ENCODE measurements at places on chromosomes 6 and 20.

DNA sequence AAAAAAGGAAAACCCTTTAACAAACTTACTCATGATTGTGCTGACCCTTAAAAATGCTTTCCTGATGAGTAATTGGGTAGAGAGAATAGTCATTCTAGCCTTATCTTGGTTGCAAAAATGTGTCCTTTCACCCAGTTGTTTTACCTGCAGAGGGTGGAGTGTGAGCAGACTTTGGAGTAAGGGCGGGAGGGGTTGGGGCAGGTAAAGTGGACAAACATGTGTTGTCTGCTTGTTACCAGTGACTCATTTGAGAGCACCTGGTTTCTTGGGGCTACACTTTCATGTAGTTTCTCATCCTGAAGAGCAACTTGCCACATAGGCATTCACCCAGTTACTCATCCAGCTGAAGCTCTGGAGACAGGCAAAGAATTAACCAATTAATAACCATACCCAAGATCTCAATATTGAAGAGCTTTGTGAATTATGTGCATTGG is 121.1 kb downstream of the TNFRSF21 start:
- no peak for DNase-seq

GRCh38 chr6:9943026-9943425 is 471.8 kb downstream of the TFAP2A start:
- no peak for DNase-seq

GRCh38 chr20:20680991-20681508 is 31.4 kb downstream of the RALGAPA2 start:
- DNase-seq, result no peak

- DNase-seq, result peak; percentile 10
These were observed 101.2 kb downstream of the EPM2A start for GRCh38 chr6:145633981-145634627.

DNA sequence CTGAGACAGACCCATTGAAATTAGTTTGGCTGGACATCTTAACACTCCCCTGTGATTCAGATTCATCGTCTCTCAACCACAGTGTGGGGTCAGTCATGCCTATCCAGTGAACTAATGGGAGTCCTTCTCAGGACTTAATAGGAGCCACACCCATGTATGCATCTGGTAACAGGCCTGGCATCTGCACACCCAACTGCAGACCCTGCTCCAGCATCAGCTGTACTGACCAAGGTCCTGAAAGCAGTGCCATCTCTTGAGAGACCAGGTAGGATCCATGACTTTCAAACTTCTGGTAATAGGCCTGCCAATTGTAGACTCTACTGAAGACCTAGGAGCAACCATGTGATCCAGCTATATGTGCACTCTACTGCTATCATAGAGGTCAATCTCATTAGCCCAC is 363.6 kb upstream of the POU3F2 start:
- no peak for DNase-seq

- DNase-seq, result no peak
These were observed 108.5 kb upstream of the NHSL1 start for GRCh38 chr6:138607478-138608433.

DNA sequence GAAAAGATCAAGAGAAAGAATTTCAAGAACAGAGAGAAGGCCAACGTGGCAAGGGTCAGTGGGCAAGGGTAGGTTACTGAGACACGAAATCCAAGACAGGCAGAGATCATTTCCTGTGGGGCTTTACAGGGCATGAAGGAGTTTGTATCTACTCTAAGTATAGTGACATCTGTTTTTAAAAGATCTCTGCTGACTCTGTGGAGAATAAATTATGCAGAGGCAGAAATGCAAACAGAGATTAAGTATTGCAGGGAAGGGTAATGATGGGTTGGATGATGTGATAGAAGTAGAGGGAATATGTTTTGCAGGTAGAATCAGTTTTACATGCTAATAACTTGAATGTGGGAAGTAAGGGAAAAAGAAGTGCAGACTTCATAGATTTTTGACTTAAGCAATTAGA is 243.5 kb downstream of the FRK start:
- DNase-seq, result no peak

DNA sequence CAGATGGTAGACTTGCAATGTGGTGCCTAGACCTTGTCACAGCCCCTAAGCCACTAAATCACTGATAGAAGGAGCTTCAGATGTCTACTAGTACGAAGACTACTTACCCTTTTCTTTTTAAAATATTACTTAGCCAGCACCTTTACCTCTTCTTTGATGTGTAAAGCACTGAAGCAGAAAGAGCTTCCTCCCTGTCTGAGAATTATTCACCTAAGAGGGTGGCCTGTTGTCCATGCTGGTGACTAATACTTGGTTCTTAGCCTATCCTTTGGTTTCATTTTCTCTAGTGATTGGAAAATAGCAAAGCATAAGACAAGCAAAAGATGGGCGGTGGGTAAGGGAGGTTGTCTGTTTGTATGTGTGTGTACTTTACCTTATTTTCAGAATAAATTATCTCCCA is 794.6 kb downstream of the TFAP2A start:
- DNase-seq, result no peak

GRCh38 chr6:88730611-88731011 is 232.8 kb downstream of the RNGTT start:
- DNase-seq, result no peak

- no peak for DNase-seq
These were observed 243.8 kb downstream of the PLCB1 start for GRCh38 chr20:8375898-8376297.

- DNase-seq, result no peak
These were observed 6.3 kb downstream of the IPCEF1 start for GRCh38 chr6:154350293-154350692.

- no peak for DNase-seq
These were observed 5.3 kb downstream of the KCNB1 start for GRCh38 chr20:49477200-49477599.

DNA sequence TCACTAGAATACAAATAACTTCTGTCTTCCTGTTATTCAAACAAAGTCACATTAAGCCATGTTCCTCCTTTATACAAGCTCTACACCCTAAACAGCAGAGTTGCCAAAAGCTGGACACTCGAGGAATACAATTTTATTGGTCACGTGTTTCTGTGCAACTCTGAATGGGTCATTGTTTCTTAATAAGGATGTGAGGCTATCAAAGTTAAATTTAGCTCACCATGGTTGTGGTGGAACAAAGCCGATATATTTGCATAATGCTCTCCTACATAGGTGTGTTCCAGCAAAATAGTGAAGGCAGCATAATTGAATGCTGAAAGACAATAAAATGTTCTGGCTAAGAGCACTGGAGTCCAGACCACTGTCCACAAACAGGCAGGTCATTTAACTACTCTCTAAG is 36.9 kb upstream of the CD2AP start:
- DNase-seq, result no peak

GRCh38 chr20:49749625-49750024 is 35.9 kb upstream of the B4GALT5 start:
- DNase-seq, result no peak

- DNase-seq, result no peak
These were observed 174.0 kb downstream of the MRPL14 start for GRCh38 chr6:43953256-43953655.

DNA sequence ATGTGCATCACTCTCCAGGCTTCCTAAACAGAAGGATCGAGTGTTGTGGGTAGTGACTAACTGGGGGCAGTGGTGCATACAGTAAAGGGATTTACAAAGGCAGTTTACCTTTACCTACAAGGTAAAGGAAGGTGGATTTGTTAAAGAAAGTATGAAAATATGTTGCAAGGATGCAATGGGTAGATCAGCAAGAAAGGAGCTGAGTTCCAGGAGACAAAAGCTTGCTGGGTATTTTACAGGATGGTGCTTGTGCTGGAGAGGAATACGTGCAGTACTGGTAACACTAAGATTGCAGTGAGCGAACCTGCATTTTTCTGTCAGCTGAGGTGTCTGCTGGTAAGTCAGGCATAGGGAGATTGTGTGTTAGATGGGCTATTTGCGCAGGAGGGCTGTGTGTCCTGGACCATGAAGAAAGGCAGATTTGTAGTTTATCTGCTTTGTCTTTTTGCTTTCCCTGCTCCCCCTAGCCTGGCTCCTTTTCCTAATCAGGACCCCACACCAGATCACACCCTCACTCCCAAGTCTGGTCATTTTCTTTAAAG is 304.6 kb downstream of the THBS2 start:
- DNase-seq, result no peak

- no peak for DNase-seq
These were observed 69.4 kb upstream of the NAA20 start for GRCh38 chr20:19947611-19948264.

- no peak for DNase-seq
These were observed 77.5 kb upstream of the MARCKS start for GRCh38 chr6:113779656-113780055.

DNA sequence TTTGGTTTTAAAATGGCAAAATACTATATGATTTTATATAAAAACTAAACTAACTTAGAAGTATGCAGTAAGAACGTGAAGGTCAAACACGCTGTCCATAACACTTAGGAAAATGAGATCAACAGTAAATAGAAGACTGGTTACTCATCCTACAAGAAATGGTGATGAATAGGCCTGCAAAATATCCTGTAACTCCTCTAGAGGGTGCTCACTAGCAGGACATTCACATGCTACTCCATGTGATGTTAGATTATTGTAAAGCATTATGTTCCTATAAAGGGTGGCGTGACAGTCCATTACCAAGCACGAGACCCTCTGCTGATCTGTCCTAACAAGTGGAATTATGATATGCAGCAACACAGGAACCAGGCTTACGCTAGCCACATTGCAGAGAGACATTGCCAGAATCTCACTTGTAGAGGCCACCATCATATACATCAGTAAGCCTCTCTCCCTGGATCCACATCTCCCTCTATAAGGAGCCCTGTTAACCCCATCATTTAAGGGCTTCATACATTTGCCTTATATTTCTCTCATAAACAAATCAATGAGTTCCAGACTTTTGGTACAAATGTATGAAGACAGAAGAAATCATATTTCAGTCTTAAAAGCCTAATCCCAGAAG is 18.0 kb upstream of the DEFB129 start:
- peak; percentile 61 for DNase-seq

DNA sequence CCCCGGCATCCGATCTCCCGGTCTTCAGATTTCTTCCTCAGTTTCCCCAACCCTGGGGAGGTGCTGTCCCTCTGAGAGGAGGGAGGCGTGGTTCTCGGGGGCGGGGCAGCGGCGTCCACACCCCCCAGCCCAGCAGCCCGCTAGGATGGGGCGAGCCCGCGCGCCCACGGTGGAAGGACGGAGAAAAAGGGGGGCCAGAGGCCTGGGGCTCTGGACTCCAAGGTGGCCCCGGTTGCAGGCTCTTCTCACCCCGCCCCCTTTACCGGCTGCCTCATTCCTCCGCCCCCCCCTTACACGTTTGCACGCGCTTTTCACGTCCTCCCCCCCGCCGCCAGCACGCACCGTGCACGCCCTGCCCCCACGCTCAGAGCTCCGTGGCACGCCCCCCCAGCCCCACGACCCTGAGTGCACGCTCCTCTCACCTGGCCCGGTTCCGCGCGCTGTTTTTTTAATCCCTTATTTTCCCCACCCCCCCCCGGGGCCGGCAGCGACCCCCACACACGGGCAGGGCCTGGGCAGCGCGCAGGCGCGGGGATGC is 402 bp downstream of the ZBTB12 start:
- DNase-seq, result no peak

DNA sequence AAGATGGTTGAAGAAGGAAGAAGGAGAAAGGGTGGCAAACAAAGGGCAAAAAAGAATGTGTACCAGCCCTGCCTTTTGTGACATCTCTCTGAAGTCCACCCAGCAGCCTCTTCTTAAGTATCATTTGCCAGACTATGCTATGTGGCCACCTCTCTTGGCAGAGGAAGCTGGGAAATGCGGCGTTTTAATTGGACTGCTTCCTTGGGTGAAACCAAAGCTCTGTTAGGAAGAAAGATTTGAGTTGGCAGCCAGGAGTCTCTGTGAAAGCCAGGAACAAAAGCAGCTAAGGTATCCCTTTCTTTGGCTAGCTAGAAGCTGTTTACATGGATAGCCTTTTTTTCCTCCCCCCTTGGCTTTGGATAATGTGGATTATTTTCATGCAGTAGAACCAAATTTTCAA is 67.5 kb upstream of the GTSF1L start:
- DNase-seq, result no peak

DNA sequence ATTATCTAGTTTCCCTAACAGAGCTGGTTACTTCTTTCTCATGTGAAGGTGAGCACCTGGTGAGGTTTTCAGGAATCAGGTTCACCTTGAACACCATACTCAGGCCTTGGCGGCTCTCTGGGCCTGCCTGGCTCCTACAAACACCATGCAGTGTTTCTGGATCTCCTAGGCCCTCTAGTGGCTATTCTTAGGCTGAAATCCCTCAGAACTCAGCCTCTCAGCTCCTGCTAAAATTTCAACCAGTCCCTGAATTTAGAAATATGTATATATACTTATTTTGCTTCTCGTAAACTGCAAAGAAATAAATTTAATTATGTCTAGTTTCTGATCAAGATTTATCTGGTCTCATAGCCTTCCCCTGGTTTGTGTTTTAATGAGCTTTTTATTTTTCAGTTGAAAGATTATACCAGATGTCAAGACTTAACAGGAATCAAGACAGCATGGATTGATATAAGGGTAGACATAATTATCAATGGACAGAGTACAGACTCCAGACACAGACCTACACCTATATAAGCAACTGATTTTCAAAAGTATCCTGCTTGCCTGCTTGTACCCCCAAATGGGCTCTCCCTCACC is 55.9 kb downstream of the ANKEF1 start:
- peak; percentile 33 for DNase-seq

- no peak for DNase-seq
These were observed 84.8 kb upstream of the PLEKHG1 start for GRCh38 chr6:150514806-150515380.

- no peak for DNase-seq
These were observed 91.7 kb upstream of the MAP3K4 start for GRCh38 chr6:160899671-160900430.

DNA sequence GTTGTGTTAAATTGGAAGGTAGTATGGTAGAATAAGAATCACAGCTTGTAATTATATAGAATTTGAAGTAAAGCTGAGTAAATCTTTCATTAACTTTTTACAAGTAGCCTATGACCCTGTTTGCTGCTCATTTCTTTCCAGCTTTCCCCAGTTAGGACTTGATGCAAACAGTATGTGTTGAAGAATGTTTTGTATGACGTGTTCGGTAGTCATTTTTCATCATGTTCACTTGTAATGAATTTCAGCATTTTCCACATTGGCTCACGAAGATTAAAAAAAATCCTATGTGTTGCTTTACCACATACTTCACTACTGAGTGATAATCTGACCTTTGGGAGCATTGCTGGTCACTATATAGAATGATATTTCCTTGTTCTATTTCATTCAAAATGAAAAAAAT is 162.4 kb downstream of the CDKAL1 start:
- no peak for DNase-seq

DNA sequence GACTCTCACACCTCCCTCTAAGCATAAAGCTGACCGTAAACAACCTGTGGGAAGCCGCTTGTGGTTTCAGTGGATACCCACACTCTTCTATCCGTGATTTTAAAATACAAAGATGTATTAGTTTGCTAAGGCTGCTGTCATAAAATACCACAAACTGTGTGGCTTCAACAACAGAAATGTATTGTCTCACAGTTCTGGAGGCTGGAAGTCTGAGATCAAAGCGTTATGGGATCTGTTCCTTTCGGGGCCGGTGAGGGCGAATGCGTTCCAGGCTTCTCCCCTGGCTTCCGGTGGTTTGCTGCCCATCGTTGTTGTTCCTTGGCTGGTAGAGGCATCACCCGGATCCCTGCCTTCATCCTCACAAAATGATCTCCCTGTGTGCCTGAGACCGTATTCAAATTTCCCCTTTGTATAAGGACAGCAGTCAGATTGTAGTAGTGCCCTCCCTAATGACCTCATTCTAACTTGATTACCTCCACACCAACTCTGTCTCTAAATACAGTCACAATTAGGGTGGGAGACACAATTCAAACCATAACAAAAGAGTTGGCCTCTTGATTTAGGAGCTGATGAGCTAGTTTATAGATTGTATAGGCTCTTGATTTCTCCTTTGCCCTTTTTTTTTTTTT is 210.6 kb upstream of the SOX4 start:
- no peak for DNase-seq
